CD4-positive, alpha-beta T cell treated with Interleukin-1 beta for 1 hour (primary cell): ENCODE measurements at places on chromosomes 2 and 18.
A peak's percentile ranks its signal among the peaks of the same experiment; 100 is the strongest.

- DNase-seq = no peak
Measured at GRCh38 chr2:26530696-26531095, 52.8 kb upstream of the OTOF start.

DNA sequence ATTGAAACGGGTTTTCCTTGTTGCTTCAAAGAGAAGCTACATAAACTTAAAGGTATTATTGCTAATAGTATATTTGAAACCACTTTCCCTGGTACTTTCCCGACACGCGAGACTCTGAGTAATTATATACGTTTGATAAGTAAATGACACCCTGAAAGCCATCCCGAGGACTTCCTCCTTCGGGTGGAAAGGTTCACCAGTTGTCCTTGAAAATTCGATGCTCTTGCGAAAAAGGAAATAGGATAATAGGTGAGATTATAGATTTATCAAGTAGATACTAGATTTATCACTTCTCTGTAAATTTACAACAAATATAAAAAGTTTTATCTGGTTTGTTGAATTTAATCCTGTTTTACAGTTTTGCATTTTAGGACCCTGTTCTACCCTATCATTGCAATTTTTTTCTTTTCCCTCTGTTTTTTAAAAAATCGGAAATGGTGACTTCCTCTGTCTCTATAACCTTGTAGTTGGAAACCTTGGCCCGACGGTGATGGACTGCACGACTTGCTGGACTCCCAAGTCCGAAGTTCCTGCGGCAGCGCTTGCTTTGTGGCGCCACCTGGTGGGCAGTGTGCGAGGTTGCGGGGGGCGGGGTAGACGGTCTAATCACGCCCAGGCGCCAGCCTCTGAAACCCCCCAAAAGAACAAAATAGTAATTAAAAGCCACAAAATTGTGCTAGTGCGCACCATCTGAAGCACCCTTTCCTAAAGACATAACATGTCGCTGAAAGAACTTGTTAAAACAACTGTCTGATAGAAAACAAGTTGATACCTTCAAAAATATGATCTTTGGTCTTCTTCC lies 972 bp upstream of the DLX2 start:
- peak; percentile 71 for DNase-seq

GRCh38 chr2:175007510-175007909 lies 2.3 kb upstream of the CHN1 start:
- no peak for DNase-seq

GRCh38 chr2:211455216-211455841 lies 898.9 kb downstream of the CPS1 start:
- DNase-seq = no peak

DNA sequence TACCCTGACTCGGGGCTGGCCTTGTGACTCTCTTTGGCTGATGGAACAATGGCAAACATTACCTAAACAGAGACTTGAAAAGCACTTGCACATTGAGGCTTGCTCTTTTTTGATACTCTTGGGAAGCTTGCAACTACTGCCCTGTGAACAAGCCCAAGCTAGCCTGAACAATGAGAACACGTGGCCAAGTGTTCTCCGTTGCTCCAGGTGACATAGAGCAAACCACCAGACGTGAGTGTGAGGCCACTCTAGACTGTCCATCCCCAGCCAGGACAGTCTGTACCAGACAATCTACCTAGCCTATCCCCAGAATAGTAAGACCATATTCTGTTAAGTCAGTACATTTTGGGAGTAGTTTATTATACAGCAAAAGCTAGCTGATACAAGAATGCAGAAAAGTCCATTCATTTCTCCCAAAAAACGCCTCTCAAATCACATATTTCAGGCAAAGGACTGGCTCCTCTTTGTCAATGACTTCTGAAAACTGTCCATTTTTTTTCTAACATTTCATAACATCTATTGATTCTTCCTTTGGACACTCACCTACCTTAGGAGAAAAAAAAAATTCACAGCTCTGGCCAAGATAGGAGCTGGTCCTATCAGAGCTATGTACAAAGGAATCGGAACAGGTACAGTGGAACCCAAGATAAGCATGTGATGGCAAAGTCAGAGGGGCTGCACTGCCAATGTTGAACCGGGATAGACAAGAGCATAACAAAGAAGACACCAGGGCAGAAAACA lies 142.1 kb upstream of the PKDCC start:
- no peak for DNase-seq

DNA sequence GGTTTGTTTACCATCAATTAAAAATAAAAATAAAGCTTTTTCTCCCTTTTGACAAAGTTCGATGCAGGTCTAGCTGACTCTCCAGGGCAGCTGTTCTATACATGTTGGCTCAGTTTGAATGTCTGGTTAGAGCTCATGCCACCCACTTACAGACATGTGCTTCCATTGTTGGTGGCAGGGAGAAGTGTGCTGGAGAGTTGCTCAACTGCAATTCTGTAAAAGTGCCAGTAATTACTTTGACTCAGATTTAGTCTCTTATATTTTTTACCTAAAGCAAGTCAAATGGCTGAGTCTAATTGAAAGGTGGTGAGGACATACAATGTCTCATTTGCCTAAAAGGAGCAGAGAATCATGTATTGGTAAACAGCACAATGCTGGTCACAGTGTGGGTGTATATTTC lies 609.1 kb upstream of the SYT4 start:
- DNase-seq = no peak

DNA sequence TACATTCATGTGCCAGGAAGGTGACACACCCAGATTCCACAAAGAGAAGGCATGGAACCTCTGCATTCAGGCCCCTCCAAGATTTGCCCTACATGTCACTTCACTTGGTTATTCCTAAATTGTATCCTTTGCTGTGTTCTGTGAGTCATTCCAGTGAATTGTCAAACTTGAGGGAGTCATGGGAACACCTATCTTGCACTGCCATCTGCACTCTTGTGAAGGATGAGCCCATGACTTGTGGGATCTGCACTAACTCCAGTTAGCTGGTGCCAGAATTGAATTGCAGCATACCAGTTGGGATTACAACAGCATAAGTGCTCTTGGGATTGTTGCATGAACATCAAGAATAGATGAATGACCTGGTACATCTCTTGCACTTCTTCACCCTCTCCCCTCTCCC lies 1288.0 kb upstream of the ZEB2 start:
- DNase-seq = no peak

DNA sequence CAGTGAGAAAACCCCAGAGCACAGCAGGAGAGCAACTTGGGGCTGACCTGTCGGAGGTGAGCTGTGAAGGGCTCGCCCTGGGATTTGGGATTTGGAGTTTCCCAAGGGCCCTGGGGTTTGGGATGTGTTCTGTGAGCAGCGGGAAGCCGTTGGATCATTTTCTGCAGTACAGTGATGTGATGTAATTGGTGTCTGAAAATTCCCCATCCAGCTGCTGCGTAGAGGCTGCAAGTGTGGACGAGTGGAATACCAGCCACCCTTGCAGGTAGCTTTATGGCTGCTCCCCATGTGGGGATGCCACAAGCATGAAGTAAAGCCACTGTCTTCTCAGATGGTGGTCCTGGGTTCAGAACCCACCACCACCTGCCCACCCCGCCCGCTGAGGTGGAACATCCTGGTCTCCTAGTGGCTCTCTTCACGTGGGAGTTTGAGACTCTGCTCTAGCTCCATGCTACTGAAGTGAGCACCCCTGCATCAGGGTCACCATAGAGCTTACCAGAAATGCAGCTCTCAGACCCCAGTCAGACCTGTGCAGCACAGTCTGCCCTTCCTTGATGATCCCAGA lies 15.0 kb downstream of the IMPA2 start:
- no peak for DNase-seq

DNA sequence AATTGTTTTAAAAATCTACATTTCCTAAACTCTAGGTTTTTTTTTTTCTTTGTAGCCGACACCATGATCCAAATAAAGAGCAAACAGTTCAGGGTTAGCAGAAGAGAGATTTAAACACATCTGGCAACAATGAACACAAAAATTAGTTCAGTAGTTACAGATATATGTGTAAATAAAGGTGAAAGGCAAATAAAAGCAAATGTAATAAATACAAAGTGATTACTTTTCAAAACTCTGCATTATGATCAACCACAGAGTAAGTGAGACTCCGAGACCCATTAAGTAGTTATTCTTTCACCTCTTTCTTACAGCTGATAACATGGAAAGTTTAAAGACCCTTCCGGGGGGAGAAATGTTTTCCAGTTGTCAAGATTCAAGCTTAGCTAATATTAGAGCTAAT lies 716 bp downstream of the CALCRL start:
- no peak for DNase-seq

DNA sequence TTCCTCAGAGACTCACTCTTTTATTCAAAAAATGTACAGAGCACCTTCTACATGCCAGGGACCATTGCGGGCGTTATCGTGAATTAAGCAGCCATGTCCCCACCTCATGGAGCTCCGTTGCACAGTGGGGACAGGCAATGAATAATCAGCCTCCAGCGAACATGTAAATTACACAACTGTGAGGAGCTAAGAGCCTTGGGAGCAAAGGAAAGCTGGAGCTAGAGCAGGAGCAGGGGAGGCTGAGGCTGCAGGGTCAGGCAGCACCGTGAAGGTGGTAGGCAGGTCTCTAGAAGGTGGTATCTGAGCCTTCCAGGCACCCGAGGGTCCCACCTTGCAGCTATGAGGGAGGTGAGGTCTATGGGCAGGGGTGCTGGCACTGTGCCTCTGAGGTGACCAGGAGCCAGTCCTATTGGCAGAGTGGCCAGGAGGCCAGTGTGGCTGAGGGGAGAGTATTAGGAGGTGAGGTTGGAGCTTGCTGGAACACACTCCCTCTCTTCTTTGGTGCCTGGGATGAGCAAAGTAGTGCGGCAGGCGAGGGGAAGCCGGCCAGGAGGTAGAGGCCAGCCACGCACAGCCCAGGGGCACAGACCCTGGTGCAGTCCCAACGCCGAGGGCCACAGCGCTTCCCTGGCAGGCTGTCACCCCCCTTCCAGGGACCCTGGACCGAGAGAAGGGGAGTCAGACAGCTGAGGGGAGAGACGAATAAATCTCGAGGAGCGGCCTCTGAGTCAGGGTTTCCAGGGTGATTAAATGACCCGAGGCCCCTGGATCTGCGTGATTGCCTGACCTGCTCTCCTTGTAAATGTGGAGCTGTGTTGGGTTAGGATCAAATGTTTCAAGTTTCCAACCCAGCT lies 167.3 kb downstream of the SEPTIN10 start:
- DNase-seq = no peak

DNA sequence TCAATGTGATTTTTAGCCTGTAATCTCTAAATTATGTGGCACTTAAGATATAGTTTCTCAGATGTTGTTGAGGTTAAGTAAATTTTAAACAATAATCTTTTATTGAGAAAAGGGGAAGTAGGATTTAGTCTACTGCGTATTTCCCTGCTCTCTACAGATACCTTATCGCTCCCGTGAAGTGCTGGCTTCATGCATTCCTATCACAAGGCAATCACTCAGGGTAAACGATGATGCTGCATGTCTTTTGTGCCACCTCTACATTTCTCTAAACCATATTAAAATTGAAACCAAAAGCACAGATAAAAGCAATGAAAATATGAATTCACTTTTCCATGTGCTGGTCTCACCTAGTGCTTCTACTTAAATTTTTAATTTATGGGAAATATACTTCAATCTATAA lies 14.4 kb upstream of the RPE start:
- no peak for DNase-seq
